Urothelium cell line (cell line): ENCODE measurements at places on chromosomes 6 and 20.

DNA sequence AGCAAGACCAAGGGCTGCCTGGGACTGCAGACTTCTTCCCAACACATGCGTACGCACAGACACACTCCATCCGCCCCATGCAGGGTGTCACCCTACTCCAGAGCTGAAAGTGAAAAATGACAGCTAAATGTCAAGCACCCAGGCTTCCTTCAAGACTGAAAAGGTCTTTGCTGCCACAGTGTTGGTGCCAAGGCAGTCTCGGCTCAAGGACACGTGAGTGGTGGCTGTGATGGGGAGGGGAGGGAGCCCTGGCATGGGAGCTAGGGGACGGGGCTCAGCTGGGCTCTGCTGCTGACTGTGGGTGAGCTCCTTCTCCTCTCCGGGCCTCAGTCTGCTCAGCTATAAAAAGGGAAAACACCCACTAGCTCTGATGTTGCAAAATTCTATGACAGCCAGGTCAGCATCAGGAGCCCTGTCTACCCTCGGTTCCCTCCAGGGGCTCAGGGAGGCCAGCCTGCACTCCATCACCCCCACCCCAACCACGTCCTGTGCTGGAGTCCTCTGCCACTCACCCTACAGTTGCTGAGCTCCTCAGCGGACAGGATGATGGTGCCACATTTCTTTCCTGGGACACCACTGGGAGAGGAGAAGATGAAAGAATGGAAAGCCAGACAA lies 47.6 kb downstream of the CPNE5 start:
- no peak for DNase-seq

GRCh38 chr6:3518356-3519190 lies 61.7 kb upstream of the SLC22A23 start:
- DNase-seq = peak; percentile 76

DNA sequence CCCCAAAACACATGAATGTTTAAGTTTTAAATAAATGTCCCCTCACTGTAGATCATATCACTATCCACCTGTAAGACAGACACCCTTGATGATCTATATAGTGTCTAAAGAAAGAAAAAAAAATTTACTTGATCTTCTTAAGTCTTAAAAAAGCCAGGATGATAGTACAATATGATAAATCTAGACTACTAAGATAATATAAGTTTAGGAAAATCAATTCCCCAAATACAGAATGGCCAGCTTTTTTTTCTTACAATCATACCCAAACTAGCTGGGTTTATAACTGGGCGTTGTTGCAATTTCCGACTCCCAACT lies 14.4 kb downstream of the ZNF217 start:
- no peak for DNase-seq

DNA sequence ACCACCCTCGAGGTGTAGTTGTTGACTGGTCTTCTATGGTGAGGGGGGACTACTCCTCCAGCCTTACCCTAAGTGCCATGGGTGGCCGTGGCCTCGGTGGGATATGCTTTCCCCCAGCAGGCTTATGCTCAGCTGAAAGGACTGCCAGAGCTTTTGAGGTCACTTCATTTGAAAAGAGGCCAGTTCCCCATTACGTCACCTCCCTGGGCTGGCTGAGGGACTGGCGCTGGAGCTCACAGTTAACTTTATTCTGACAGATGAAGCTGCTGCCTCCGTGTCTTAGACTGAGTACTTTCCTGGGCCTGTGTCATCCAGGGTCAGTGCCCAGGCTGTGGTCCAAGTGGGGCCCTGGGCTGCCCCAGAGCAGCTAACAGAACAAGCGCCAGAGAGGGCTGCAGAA lies 42.8 kb upstream of the PCMTD2 start:
- no peak for DNase-seq

DNA sequence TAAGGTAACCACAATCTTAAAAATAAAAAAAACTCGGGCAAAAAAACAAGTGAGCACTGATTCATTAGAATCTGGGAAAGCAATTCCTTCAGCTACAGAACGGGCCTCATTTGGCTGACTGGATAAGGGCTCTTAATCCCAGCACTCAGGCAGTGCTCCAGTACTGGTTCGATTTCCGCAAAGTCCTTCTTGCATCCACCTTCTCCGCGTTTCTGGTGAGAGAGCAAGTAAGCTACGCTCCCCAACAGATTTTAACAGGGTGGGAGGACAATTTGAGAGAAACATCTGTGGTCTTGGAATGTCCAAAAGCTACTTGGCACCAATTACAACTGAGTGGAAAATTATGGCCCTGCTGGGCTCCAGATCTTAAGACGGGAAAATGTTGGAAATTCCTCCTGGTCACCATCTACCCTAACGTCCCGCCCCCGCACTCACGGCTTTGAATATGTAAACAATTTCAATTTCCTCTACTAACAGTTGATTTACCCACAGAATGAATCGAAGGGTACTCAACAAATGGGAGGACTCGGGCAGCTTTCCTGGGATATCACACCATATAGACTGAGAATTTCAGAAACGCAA lies 18.1 kb upstream of the ZSCAN9 start:
- peak; percentile 18 for DNase-seq

GRCh38 chr6:149334201-149334600 lies 16.7 kb downstream of the TAB2 start:
- peak; percentile 4 for DNase-seq

- DNase-seq = no peak
These were observed 85.7 kb upstream of the TAB2 start for GRCh38 chr6:149231778-149232177.

- no peak for DNase-seq
These were observed 43.7 kb downstream of the FRK start for GRCh38 chr6:116016846-116017545.

- no peak for DNase-seq
These were observed 15.0 kb downstream of the CPNE5 start for GRCh38 chr6:36824253-36824652.

- no peak for DNase-seq
These were observed 137.5 kb upstream of the SLC24A3 start for GRCh38 chr20:19074828-19075516.

DNA sequence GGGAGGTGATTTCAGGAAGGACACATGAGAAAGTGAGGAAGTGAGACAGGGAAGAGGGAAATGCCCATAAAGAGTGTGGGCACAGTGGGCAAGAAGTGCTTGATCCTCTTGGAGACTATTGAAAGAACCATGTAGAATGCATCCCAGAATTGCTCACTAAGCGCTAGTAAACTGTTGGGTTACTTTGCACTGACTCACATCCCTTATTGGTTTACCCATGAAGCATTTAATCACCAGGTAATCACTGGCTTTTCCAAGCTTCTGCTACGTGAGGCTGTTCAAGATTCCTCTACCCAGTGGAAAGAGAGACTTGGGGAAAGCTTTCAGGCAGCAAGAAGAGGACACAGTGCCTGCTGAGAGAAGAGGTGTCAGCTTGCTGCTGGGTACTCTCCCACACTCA lies 410.0 kb upstream of the JAG1 start:
- no peak for DNase-seq

GRCh38 chr6:158835616-158836221 lies 16.6 kb upstream of the EZR start:
- no peak for DNase-seq

- DNase-seq = no peak
These were observed 94.7 kb downstream of the PHF3 start for GRCh38 chr6:63730311-63730710.
